ENCODE measurements at places on chromosomes 5 and 9. TPM values are rescaled to one million over a fixed set of nuclear protein-coding genes. Genes with fewer than 3 reads are reported as not detected.

FRMD3 gene
- total RNA-seq = 1.2 TPM

FOXD4L4 gene
- total RNA-seq = 0.55 TPM

CDX1 gene
- not detected for total RNA-seq

RGS7BP gene
- not detected for total RNA-seq

IRX4 gene
- not detected for total RNA-seq

CTNND2 gene
- total RNA-seq = not detected

DNA sequence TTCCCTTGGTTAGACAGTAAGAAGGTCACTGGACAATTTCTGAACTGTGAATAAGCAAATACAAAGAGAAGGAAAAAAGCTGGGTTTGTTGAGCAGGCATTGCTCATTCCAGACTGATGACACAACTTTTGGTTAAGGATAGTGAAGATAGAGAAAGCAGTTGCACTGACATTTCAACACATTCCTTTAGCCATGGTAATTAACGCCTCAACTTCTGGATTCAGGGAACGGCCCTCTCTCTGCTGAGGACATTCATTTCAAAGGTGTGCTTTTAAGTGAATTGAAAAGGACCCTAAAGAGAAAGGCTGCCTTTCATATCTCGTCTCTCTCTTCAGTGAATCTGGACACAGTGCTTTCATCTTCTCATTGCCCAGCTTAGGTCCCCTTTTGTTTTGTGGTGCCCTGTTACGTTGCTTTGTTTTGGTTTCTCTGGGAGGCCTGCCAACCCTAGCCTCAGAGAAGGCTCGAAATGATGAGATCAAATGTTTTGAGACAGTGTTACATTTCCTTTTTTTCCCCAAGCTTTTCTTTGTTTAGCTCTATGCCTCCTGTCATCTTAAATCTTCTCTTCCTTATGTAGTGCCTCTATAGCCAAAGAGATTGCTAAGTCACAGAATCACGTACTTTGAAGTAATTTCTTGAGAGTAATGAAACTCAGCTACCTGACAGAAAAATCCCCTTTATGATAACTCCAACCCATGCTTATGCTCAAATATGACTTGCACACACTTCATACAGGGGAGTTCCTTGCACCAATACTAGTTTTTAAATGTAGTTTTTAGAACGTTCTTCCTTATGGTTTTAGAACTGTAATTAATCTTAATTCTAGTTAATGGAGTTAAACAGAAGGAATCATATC lies 94.4 kb upstream of the IFNE start:
- H3K27ac ChIP-seq = peak overlapping the region; percentile 74
- peaks cover 2% of the 10 kb centered on the region for H3K36me3 ChIP-seq
- no peaks in the 10 kb centered on the region for H3K27me3 ChIP-seq

DNA sequence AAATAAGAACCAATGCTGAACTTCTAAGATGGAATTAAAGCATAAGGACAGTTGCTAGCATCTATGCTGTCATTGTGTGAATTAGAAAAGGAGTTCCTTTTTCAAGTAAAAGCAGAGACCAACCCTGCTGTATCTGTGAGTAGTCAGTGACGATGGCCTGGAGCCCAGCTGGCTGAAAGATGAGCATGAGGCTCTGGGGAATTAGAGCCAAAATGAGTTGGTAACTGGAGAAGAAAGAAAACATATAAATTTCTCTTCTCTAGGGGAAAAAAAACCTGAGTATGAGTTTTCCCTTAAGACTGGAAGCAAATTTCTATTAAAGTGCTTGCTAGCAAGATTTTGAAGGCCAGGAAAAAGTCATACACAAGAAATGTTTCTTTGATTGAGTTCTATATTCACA lies 1.6 kb upstream of the SPZ1 start:
- H3K36me3 ChIP-seq = no peaks in the 10 kb centered on the region
- H3K4me3 ChIP-seq = no peak overlapping the region
- no peak for DNase-seq
- peaks cover 1% of the 10 kb centered on the region for H3K4me1 ChIP-seq

- no peaks in the 10 kb centered on the region for H3K27me3 ChIP-seq
- peaks cover 3% of the 10 kb centered on the region for H3K4me1 ChIP-seq
- no peak overlapping the region for H3K4me3 ChIP-seq
- no peaks in the 10 kb centered on the region for H3K36me3 ChIP-seq
- H3K27ac ChIP-seq = no peak overlapping the region
Observed at GRCh38 chr9:76213751-76214150, 180.5 kb downstream of the RFK start.

DNA sequence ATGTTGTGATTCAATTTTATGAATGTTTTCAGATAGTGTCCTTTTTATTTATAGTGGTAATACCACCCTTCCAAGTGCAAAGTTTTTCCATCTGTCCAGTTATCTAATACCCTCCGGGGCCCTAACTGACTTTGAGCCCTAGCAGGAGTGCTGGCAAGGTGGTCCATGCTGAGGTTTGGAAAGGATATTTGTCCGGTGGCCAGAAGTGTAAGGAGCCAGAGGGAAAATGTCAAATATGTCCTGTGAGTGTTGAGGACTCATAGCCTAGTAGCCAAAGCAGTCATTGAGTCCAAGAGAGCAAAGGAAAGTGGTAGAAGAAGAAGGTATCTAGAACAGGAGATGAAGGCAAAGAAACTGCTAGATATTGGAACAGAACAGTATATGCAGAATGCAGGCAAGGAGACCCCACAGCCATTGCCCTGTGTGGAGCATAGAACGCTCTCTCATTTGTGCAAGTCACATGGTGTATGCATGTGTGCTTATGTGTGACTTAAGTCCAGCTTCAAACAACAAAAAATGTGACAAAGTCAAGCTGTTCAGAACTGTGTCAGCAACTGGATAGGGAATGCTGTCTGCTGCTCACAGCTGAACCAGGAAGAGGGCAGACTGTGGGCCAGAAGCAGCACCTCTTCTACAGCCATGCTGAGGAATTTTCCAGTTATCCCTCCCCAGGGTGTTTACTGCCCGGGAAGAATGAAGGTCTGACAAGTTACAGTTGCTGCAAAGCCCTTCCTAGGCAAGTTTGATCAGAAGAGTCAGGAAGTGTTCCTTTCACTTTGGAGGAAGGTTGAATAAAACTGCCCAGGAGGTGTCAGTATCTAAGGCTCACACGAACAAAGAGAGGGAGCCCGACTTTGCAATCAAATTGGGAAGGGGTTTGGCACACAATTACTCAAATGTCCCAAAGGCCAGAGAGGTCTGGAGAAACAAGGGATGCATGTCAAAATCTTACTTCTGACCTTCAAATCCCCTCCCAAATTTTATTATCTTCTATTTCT lies 463.3 kb upstream of the DMAC1 start:
- no peak overlapping the region for H3K27ac ChIP-seq
- H3K4me1 ChIP-seq = no peaks in the 10 kb centered on the region
- no peak for DNase-seq
- no peaks in the 10 kb centered on the region for H3K36me3 ChIP-seq

- no peaks in the 10 kb centered on the region for H3K27me3 ChIP-seq
- H3K36me3 ChIP-seq = peaks cover 29% of the 10 kb centered on the region
- H3K27ac ChIP-seq = no peak overlapping the region
- DNase-seq = no peak
- peaks cover 4% of the 10 kb centered on the region for H3K4me1 ChIP-seq
Observed at GRCh38 chr5:112902561-112902960, 19.5 kb downstream of the REEP5 start.

GRCh38 chr5:42855386-42855785 lies 43.7 kb upstream of the SELENOP start:
- H3K27me3 ChIP-seq = no peaks in the 10 kb centered on the region
- H3K4me1 ChIP-seq = no peaks in the 10 kb centered on the region
- DNase-seq = no peak
- H3K36me3 ChIP-seq = no peaks in the 10 kb centered on the region
- H3K27ac ChIP-seq = no peak overlapping the region

DNA sequence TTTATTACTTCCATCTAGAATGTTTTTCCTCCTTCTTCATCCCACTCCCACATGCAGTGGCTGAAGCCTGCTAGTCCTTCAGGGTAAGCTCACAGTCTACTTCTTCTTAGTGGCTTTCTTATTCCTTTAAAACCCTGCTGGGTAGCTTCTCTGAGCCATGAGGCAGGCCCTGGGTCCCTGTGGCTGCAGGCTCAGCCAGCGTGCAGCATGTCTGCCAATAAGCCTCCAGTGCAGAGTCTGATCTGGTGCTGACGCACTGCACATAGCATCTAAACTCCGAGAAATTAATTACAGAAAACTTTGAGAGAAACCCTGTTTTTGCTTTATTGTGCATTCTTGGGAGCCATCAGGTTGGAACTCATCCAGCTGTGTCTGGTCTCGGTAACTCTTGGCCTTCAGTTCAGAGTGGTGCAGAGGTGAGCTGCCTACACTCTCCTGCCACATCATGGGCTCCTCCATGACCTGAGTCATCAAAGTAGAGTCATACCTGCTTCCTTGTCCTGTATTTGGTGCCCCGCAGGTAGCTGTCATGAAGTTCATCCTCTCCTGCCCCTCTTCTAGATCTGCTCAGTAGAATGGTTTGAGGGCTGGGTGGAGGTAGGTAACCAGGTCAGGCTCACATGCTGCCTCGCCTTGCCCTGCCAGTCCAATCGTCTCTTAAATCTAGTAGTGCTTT lies 339.4 kb downstream of the KDM4C start:
- no peak for DNase-seq
- peaks cover 41% of the 10 kb centered on the region for H3K36me3 ChIP-seq
- H3K27ac ChIP-seq = no peak overlapping the region

DNA sequence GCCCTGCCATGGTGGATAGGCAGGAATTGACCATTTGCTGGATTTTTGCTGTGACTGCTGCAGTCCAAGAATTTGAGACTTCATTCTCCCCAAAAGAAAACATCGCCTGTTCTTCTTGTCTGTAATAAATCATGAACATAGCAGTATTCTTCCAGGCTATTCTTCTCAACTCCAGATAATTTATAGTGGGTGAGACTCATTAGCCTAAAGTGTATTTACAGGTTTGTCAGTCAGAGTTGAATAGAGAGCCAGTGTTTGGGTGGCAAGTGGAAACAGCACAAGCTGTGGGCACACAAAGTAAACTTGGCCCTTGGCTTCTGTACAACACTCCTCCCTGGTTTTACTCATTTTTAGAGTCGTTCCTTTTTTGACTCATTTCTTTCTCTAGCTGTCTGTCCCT lies 128.2 kb upstream of the VCAN start:
- no peak overlapping the region for H3K27ac ChIP-seq
- H3K4me1 ChIP-seq = peaks cover 10% of the 10 kb centered on the region
- DNase-seq = no peak
- peaks cover 3% of the 10 kb centered on the region for H3K36me3 ChIP-seq
- H3K4me3 ChIP-seq = no peak overlapping the region
- H3K27me3 ChIP-seq = no peaks in the 10 kb centered on the region

DNA sequence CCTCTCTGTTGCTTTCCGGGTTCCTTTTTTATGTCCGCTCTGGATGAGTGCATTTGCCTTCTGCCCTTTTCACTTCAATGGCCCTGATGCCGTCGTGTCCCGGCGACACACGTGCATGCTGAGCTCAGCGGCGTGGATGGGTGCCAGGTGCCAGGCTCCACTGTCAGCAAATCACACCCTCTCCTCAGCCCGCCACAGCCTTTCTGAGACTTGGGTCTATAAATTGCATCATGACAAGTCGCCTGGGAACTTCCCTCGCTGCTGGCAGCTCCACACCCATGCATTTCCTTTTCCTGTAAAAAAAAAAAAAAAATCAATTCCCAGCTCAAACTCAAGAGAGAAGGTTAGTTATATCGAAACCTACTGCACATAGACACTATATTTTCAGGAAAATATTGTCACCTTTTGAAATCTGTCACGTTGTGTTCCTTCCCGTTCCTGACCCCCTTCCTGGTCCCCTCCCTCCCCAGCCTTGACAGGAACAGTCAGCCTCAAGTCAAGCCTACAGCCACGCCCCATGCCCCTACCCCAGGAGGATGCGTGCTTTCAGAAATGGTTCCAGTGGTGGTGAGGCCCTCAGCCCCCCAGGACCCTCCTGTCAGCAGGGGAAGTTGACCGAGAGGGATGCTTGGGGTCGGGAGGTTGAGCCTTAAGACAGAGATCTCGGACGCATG lies 110.3 kb upstream of the PTCH1 start:
- peaks cover 2% of the 10 kb centered on the region for H3K36me3 ChIP-seq
- peaks cover 10% of the 10 kb centered on the region for H3K4me1 ChIP-seq
- no peak for DNase-seq
- peak overlapping the region; percentile 27 for H3K27ac ChIP-seq

- H3K27ac ChIP-seq = no peak overlapping the region
- no peaks in the 10 kb centered on the region for H3K36me3 ChIP-seq
- no peak for DNase-seq
- H3K4me1 ChIP-seq = no peaks in the 10 kb centered on the region
- no peak overlapping the region for H3K4me3 ChIP-seq
- peaks cover 27% of the 10 kb centered on the region for H3K27me3 ChIP-seq
Observed at GRCh38 chr5:123119334-123119986, 30.4 kb downstream of the PRDM6 start.

All from activated naive CD8-positive, alpha-beta T cell treated with anti-CD3 and anti-CD28 coated beads, Interleukin-2, amount 10 ng/mL, durations not matched to agents 7 days and 5 days (primary cell).